ENCODE measurements at places on chromosomes 3 and 15.
A peak's percentile ranks its signal among the peaks of the same experiment; 100 is the strongest.

GRCh38 chr3:88219138-88219792 lies 69.5 kb downstream of the C3orf38 start:
- peak; percentile 28 for DNase-seq

GRCh38 chr15:25251700-25252390 lies 187.0 kb downstream of the UBE3A start:
- peak; percentile 37 for DNase-seq

GRCh38 chr3:157027861-157028745 lies 131.8 kb downstream of the CCNL1 start:
- DNase-seq = no peak

- no peak for DNase-seq
These were observed 249.1 kb downstream of the TBL1XR1 start for GRCh38 chr3:176948151-176948550.

- no peak for DNase-seq
These were observed 29.4 kb upstream of the SEMA3F start for GRCh38 chr3:50125541-50126286.

DNA sequence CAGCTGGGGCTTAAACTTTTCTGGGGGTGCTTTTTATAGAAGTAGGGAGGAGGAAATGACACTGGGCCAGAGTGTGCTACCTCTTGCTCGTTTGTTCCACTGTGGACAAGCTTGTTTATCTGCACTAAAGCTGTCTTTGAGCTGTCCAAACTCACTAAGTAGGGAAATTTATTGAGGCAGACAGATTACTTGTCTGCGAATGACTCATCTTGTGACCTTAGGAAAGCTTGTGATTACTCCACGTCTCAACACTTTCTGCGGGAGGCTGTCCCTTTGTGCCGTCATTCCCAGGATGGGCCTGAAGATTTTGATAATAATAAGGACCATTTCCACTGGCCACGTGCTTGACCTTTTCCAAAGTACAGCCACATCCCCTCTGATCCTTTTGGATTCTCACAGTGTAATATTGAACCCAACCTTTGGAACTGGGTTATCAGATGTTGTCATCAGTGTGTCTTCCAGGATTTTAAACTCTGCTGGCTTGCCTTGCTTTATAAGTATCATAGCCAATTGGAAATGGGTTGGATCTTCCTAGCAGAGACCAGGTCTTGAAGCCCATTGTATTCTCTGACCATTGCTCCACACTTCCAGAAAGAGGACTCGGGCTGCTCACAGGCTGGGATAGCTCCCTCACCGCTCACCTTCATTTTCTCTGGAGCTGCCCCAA lies 84.7 kb downstream of the AGBL1 start:
- no peak for DNase-seq

DNA sequence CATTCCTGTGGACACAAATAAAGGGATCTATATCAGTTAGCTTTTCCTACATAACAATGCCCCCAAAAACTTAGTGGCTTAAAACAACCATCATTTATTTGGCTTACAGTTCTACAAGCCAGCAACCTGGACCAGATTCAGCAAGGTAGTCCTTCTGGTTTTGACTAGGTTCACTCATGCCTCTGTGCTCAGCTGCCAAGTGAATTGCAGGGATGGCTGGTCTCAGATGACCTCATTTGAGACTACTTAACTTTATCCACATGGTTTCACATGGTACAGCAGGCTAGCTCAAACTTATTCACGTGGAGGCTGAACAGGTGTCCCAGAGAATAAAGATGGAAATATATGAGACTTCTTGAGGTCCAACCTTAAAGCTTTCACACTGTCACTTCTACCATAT lies 119.3 kb upstream of the BFSP2 start:
- no peak for DNase-seq

- no peak for DNase-seq
These were observed 746.2 kb downstream of the GRM7 start for GRCh38 chr3:7607083-7607482.

DNA sequence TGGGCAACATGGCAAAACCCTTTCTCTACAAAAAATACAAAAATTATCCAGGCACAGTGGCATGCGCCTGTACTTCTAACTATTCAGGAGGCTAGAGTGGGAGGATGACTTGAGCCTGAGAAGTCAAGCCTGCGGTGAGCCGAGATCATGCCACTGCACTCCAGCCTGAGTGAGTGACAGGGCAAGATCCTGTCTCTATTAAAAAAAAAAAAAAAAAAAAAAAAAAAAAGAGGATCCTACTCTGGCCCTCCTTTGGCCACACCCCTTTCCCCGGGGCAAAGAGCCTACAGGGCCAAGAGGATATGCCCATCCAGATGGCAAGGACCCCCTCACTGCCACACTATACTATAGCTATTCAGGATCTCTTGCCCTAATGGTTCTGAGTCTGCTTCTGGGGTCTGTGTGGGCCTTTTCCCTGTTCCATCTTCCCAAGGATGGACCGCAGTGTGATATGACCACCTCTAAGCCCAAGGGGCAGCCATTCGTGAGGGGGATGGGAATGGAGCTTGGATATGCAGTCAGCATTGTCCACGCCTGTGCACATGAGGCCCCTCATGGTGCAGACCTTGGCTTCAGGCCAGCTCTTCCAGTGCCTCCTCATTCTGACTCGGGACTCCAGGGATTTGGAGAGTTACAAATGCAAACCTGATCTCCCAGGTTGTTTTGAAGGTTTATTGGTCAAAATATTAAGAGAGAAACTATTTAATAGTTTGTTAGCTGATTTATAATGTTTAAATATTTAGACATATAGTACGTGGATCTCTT lies 7.3 kb downstream of the TYRO3 start:
- no peak for DNase-seq

DNA sequence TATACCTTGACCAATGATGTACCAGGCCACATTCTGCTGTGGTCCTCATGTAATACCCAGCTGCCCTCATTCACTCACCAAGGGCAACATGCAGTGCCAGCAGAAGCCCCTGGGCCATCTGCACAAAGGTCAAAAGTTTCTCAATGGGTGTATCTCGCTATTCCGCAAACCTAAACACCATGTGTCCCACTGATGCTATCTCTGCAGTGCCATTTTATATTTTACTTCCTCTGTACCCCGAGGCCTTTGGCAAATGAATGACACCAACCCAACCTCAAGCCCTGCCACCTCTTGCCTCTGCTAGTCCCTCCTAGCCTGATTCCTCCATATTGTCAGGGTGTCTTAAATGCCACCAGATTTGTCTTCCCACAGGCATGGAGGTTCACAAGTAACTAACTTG lies 59.2 kb downstream of the AAGAB start:
- no peak for DNase-seq

- no peak for DNase-seq
These were observed 180.6 kb downstream of the LSAMP start for GRCh38 chr3:116264546-116265319.

- DNase-seq = no peak
These were observed 56.1 kb upstream of the GALNT15 start for GRCh38 chr3:16118396-16118795.

- no peak for DNase-seq
These were observed 27.3 kb upstream of the TGFBR2 start for GRCh38 chr3:30578986-30579579.

- no peak for DNase-seq
These were observed 31.6 kb downstream of the TSC22D2 start for GRCh38 chr3:150439657-150440056.

- DNase-seq = no peak
These were observed 135.3 kb downstream of the FEZF2 start for GRCh38 chr3:62238003-62238402.

DNA sequence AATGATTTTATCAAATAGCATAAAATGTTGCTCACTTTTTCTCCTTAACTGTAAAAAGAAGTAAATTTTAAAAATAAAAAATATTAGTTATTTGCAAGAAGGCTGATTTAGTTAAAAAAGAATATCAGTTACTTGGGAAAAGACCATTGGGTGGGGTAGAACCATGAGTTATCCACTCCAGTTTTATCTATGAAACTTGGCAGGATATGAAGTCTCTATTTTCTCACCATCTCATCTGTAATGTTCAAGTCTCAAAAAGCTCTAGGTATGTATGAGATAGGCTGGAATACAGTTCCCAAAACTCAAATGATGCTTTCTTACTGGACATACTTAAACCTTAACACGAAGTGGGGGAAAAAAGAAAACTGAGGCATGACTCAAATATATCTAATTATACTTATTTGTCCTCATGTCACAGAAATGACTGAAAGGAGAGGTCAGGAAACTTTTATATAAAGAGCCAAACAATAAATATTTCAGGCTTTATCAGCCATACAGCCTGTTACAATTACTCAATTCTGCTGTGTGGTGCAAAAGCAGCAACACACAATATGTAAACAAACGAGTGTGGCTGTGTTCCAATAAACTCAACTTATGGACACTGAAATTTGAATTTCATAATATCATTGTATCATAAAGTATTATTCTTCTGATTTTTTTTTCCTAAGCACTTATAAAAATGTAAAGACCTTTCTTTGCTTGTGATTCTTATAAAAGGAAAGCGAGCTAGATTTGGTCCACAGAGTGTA lies 131.8 kb downstream of the TBL1XR1 start:
- no peak for DNase-seq

DNA sequence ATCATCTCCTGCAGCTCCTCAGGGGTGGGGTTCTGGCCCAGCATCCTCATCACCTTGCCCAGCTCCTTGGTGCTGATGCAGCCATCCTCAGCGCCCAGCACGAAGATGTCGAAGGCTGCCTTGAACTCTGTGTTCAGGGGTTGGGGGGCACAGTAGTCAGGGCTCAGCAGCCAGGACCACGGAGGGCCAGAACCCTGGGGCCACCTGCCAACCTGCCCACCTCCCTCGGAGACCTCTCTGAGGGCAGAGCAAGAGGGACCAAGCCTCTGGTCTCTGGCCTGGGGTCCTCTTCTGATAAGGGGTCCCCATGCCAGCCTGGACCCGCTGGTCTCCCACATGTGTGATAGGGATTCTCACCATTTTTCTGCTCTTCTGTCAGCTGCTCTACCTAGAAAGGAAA lies 1.7 kb downstream of the TNNC1 start:
- DNase-seq = no peak

- no peak for DNase-seq
These were observed 8.5 kb downstream of the NEIL1 start for GRCh38 chr15:75355369-75355768.

- DNase-seq = no peak
These were observed 34.0 kb upstream of the SH3GL3 start for GRCh38 chr15:83413054-83413719.

DNA sequence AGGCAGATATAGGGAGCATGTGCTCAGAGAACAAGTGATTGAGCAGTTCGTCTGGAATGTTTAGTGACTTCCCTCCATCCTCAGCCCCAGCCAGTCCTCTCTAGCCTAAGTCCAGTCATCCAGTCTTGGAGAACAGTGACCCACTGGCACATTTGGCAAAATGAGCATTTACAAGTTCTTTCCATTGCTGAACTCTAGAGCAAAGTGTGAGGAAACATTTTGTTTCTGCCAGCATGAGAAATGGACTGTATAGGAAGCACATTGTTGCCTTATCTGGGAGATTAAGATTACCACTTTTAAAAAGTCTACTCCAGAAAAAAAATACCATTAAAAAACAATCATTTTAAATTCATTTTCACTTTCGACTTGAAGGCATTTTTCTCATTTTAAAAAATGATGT lies 353.6 kb downstream of the SHQ1 start:
- no peak for DNase-seq

GRCh38 chr3:79250746-79251145 lies 517.1 kb downstream of the ROBO1 start:
- no peak for DNase-seq

DNA sequence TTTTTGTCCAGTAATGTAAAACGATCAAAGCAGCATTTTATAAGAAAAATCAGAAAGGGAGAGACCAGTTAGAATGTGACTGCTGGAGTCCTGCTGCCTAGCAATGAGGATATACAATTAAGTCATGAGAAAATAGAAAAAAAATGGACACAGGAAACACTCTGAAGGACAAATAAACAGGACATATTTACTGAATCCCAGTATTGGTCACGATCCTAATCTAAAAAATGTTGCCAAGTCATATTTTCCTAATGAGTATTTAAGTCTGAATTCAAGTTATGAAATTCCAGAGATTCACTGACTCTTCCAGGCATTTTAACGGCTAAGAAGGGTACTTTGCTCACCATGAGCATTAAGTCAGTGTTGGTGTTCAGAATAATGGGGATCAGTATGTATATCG lies 154.3 kb upstream of the CCDC54 start:
- no peak for DNase-seq

DNA sequence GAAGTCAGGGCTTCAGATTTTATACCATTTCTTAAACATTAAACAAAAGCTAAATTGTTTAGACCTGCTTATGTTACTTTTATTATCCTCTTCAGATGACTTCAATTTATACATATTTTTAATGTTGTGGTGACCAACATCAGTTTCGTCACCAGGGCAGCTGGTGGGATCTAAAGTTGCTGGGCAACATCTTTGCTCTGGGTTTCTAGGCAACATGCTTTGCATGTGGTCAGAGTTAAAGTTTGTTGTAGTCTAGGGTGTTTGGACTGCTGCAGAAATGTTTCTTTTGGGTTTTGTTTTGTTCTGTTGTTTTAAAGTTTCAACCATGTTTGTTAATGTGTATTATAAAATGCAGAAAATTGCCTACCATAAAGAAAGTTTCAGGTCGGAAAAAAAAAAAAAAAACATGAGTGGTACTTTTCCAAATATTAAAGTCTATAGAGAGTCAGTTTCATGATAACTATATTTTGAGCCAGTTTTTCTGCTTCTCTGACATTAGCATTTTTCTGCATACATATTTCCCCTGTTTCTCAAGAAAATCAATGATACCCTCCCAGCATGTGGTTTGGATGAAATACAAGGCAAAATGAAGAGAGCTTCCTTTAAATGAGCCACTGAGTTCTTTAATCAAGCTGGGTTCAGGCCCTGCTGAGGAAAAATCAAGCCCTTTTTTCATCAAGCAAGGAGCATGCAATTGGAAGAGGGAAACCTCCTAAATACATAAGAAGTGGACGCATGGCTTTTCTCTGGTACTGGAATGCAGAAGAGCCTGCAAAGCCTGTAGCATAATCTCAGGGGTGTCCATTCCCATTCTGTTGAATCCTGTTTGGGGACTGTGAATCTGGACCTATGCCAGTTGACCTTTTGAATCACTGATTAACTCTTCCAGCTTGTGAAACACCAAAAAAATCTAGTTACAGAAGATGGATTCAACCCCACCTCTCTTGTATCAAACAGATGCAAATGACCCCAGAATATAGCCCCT lies 35.0 kb upstream of the VGLL3 start:
- no peak for DNase-seq

- DNase-seq = no peak
These were observed 71.3 kb downstream of the MESD start for GRCh38 chr15:80918196-80918783.

GRCh38 chr3:150968341-150969035 lies 4.0 kb downstream of the CLRN1 start:
- no peak for DNase-seq

GRCh38 chr15:84979651-84980050 lies 2.0 kb upstream of the PDE8A start:
- no peak for DNase-seq

GRCh38 chr15:101232677-101233076 lies 19.2 kb downstream of the CHSY1 start:
- DNase-seq = no peak

Measured in activated naive CD4-positive, alpha-beta T cell treated with anti-CD3 and anti-CD28 coated beads, Interleukin-2, amount 50 U/mL, for 72 hours (primary cell).